ENCODE measurements at places on chromosomes 13 and 19. TPM values are rescaled to one million over a fixed set of nuclear protein-coding genes. Genes with fewer than 3 reads are reported as not detected.
A peak's percentile ranks its signal among the peaks of the same experiment; 100 is the strongest.

GRCh38 chr19:30648866-30649862 is 277.0 kb downstream of the ZNF536 start:
- no peak for DNase-seq

DNA sequence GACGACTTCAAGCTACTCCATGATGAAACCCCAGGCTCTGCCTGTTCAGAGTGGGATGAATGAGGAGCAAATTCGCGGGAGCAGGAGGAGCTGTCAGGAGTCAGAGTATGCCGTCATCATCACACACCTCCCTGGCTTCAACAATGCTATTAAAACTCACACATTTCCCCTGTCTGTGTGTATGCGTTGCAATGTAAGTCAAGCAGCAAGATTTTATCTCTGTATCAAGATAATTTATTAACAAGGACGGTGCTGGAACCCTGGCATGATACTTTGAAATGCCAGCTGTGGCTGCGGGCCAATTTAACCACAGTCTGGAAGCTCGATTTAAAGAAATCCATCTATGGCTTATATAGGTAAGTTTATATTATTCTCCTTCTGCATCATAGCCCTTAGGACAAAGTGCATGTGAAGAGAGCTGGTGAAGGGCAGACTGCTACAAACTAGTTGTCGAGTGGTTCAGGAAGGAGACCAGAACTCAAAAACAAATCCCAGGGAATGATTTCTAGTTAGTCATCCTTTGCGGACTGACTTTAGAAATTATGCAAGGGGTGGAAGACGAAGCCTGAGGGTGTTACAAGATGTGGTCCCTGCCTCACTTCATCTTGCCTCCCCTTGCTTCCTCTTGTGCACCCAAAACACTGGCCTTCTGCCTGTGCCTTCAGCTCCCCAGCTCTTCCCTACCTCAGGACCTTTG is 486.5 kb downstream of the COG6 start:
- DNase-seq, result no peak

GRCh38 chr19:7908742-7909461 is 5.2 kb downstream of the MAP2K7 start:
- no peak for DNase-seq

DNA sequence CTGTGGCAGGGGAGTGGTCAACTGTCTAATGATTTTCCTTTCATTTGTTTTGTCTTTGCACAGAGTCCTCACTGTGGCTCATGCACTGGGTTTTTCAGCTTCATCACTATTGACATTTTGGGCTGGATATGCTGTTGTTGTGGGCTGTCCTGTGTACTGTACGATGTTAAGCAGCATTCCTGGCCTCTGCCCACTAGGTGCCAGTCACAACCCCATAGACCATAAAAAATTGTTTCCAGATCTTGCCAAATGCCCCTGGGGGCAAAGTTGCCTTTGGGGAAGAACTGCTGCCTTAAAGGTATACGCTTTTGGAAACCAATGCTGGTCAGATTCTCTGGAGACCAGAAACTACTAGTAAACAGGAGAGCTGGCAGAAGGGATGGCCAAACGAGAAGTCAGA is 310.4 kb downstream of the SPRY2 start:
- DNase-seq, result no peak

GRCh38 chr19:5951338-5951861 is 26.5 kb downstream of the RANBP3 start:
- no peak for DNase-seq

DNA sequence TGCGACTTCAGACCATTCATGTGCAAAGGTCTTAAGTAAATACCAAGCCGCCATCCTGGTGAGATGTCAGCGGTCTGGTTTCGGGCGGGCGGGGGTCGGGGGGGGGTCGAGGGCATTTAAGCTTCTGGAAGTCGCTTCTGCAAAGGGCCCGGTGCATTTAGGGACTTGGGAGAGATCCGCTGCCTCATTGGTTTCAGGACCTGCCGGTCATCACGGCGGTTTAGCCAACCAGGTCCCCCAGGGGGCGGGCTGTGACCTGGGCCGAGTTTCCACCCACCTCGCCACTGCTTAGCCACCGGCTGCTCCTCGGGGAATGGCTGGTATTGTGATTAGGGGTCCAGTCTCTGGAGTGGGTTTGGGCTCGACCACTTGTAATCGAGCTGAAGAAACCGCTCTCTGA is 7.8 kb downstream of the ANKLE1 start:
- peak; percentile 9 for DNase-seq

DNA sequence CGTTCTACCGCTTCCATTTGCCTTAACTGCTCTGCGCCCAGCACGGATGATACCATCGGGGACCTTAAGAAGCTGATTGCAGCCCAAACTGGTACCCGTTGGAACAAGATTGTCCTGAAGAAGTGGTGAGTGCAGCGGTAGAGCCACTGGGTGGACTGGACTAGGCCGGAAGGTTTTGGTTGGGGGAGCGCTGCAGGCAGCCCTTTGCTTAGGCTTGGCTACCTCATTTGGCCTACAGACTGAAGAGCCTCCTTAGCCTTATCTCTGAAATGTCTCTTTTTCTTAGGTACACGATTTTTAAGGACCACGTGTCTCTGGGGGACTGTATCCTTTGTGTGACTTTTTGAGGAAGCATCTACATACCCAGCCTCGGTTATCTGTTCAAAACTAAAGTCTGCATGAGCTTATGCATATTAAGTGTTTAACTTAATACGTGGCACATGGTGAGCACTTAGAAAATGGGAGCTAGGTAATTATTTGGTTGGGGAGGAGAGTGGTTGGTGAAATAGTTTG is 889 bp downstream of the UBL5 start:
- DNase-seq, result no peak

- no peak for DNase-seq
These were observed 4.3 kb downstream of the ZGLP1 start for GRCh38 chr19:10305139-10305806.

GRCh38 chr13:52848455-52849195 is at the start of gene PCDH8:
PCDH8 (minus strand) TSS chr13:52848640; CDS start chr13:52848436, 204 bp downstream.
- DNase-seq, result no peak

GRCh38 chr13:60164234-60164889 is 634 bp upstream of the DIAPH3 start:
- no peak for DNase-seq

- peak; percentile 31 for DNase-seq
These were observed 11.0 kb downstream of the CYTH2 start for GRCh38 chr19:48480183-48480557.

- DNase-seq, result no peak
These were observed 209.5 kb downstream of the KLF5 start for GRCh38 chr13:73268306-73268705.

FKBP8 gene
- polyA plus RNA-seq, result 233 TPM

TDRD3 gene
- 47.0 TPM for polyA plus RNA-seq

PALM gene
- polyA plus RNA-seq, result 43.2 TPM

ALOX5AP gene
- polyA plus RNA-seq, result 4.3 TPM

IGSF23 gene
- polyA plus RNA-seq, result not detected

All from right lung (tissue), 10 donors.